ENCODE measurements at places on chromosomes 11 and 22.

DNA sequence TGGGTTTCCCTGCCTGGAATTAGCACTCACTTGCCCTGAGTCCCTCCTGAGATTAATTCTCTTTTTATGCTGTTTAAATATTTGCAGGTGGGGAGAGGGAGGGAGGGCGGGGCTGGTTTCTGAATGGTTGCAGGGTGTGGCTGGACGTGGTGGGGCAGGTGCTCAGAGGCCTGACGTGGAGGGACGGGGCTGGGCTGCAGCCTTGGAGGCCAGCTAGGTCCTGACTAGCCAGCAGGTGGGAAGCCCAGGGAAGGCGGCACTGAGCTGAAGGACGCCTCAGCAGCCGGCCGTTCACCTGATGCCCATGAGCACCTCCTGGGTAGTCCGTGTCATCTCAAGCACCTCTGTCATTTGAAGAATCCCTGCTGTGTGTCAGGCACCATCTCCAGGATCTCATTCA lies 21.3 kb downstream of the SGSM1 start:
- no peak for DNase-seq

DNA sequence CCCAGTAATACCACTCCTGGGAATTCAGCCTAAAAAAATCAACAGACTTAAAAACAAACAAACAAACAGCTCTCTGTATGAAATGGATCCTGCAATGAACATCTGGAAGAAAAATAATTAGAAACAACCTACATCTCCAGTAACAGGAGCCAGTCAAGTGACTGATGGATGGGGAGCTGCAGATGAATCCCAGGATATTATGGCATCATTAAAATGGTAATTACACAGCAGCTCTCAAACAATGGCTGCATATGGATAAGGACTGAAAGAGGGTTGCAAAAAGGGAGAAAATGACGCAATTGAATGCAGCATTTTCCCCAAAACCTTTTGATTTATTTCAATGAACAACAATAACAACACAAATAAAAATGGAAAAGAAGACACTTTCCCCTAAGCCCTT lies 4.1 kb downstream of the NPTXR start:
- no peak for DNase-seq

DNA sequence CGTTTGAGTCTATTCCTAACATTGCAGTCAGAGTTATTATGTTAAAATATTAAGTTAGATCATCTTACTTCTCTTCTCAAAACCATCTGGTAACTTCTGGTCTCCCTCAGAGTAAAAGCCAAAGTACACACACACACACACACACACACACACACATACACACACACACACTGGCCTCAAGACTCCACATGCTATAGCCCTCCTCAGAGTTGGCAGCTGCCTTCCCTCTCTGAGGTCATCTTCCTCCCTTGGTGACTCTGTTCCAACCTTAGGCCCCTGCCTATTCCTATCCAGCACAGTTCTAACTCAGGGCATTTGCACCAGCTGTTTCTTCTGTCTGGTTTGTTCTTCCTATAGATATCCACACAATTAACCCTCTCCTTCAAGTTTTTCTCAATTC lies 272.0 kb upstream of the SESN3 start:
- no peak for DNase-seq

DNA sequence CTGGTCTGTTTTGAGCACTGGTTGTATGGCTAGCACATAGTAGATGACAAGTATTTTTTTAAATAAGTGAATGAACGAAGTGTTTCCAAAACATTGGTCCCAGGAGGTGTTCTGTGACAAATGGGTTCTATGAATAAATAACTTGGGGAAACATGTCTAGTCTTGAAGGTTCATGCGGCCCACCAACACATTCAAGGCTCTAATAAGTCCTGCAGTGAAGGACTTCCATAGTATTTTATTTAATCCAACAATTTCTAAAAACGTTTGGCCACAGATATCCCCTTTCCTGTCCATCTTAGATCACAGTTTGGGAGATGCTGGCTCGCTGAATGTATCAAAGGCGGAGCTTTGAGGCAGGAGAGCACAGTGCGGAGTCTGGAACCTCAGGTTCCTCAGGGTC lies 22.5 kb downstream of the PARVG start:
- no peak for DNase-seq

DNA sequence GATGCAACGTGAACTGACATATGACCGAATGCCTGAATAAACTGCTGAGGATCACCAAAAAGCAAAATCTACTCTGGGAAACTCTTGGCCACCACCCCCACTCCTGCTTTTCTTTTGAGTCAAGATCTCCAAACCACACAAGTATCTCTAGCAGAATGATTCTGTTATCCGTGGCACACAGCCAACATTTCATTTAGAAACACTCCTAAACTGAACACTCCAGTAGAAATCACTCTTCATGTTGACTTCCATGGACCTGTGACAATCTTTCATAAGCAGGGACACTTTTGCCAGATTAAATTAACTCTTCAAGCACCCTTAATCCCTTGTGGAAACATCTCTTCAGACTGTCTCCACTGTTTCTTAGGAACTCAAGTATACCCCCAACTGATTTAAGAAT lies 44.4 kb downstream of the VSIG10L2 start:
- DNase-seq, result no peak

GRCh38 chr11:66564984-66565383 lies 3.4 kb downstream of the CTSF start:
- no peak for DNase-seq

DNA sequence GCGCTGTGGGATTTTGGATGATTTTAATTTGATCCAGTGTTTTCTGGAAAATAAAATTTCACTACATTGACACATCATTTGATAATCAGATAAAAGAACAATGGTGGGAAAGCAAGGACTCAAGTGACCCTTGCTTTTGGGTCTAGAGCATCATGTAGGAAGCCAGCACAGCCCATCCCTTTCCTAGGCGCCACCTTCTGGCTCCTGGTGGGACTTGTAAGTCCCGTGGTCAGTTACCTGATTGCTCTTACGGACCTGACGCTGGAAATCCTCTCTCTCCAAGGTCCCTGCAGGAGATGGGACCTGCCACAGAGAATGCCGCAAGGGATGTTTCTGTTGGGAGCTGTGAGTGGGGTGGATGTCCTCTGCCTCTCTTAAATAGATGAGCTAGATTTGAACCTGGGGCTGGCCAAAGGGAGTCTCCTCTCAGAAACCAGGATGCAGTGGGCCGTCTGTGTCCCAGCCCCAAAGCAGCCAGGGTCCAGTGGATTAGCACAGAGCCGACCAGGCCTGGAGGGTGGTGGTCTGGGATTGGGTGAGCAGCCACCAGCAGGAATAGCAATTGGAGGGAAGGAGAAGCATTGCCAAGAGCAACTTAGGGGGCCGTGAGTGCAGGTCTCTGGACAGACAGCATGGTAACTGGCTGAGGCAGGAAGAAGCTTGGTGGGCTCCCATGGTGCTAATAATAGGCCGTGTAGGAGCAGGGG lies 21.7 kb downstream of the TIMP3 start:
- no peak for DNase-seq

DNA sequence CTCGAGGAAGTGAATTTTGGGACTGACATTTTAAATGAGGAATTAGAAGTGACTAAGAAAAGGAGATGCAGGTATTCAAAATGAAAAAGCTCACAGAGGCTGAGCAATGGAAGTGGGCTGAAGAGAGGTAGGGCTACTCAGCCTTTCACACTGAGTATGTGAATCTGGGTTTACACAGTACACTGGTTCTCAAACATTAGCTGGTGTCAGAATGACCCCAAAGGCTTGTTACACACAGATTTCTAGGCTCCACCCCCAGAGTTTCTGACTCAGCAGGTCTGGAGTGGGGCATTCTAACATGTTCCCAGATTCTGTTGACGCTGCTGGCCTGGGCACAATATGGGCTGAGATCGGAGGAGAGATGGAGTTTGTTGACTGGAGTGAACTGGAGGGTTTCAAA lies 32.8 kb downstream of the CADM1 start:
- peak; percentile 6 for DNase-seq

- no peak for DNase-seq
These were observed 1.8 kb downstream of the GAS2 start for GRCh38 chr11:22668005-22668796.

DNA sequence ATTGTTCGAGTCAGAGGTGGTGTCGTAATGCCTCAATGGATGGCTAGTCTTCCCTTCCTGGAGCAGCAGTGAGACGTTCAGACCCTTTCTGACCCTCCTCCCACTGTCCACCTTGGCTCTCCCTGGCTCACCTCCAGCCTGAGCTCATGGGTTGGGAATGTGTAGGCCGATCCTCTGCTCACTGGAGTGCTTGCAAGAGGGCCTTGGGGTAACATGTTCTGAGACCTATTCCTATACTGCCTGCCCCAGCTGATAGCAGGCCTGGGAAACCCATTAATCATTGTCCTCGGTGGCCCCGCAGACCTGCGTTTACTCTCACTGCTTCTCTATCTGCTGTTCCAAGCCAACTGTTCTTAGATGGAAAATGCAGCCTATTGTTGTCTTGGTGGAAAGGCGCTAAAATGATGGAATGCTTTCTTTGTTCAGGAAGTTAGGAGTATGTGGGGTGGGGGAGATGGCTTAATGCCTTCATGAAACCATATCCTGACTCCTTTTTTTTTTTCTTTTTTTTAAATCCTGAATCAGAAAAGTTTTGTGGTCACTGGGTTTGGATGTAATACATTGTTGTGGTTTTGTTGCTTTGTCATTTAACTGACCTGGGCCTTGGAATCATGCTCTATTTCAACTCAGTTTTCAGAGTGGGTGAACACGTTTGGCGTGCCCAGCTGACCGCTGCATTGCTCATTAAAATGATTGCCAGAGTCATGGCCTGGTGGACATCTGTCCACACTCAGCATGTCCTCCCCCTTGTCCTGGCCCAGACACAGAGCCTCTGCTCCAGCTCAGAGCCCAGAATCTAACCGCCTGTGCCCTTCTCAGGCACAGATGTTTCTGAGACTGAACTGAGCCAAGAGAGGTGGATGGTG lies 72.5 kb downstream of the MICAL2 start:
- no peak for DNase-seq

- no peak for DNase-seq
These were observed 38.2 kb upstream of the PARVG start for GRCh38 chr22:44142421-44143104.

DNA sequence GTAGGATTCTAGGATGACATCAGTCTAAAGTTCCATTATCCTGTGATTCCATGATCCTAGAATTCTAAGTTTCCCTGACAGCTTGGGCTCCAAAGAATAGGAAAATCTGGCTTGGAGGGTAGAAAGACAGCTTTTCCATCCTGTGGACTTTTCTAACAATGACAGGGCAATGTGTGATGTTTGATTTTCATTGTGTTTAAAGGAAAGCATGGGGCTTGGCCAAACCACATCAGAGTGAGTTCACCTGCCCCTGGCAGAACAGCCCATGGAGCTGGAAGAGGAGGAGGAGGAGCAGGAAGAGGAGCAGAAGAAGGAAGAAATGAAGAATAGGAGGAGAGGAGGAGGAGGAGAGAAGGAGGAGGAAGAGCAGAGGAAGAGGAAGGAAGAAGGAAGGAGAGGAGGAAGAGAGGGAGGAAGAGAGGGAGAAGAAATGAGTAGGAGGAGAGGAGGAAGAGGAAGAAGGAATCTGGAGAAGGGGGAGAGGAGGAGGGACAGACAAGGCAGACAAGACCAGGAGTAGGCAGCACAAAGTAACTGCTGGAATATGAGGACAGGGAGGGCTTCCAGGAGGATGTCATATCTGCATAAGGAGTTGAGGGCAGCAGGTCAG lies 53.1 kb upstream of the WNT11 start:
- DNase-seq, result no peak

DNA sequence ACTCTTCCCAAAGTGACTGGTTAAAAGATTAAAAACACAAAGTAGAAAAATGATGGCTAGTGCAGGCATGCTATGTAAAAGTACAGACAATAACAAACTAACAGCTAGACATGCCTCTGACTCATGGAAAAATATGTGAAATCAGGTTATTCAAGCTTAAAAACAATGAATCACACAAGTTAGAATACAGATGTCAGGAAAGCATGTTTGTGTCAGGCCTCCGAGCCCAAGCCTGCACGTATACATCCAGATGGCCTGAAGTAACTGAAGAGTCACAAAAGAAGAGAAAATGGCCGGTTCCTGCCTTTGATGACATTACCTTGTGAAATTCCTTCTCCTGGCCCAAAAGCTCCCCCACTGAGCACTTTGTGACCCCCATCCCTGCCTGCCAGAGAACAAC lies 110.1 kb downstream of the NOX4 start:
- no peak for DNase-seq

DNA sequence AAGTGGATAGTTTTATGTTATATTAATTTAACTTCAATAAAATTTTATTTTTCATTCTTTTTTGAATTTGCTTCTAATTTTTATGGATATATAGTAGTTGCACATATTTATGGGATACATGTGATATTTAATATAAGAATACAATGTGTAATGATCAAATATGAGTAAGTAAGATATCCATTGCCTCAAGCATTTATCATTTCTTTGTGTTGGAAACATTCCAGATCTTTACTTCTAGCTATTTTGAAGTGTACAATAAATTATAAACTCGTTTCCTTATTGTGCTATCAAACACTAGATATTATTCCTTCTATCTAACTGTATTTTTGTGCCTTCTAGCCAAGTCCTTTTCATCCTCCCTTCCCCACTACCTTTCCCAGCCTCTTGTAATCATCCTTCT lies 17.0 kb downstream of the EXPH5 start:
- DNase-seq, result no peak

DNA sequence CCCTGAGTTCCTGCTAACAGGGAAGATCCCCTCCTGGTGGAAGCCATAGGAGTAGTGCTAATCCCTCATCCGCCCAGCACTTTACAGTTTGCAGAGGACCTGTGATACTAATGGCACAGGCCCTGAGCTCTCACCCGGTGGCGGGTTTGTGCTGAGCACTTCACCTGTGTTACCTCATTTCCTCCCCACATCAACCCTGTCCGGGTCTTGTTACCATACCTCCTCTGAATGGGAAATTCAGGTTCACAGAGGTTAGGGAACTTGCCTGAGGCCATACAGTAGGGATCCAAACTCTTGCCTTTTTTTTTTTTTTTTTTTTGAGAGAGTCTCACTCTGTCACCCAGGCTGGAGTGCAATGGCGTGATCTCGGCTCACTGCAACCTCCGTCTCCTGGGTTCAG lies 25.2 kb downstream of the CAPN1 start:
- DNase-seq, result no peak

- no peak for DNase-seq
These were observed 86.6 kb downstream of the DGCR2 start for GRCh38 chr22:19035474-19036228.

- DNase-seq, result no peak
These were observed 307.6 kb downstream of the CTTN start for GRCh38 chr11:70705930-70706329.

- DNase-seq, result no peak
These were observed 611.8 kb downstream of the BRD1 start for GRCh38 chr22:49215840-49216239.

DNA sequence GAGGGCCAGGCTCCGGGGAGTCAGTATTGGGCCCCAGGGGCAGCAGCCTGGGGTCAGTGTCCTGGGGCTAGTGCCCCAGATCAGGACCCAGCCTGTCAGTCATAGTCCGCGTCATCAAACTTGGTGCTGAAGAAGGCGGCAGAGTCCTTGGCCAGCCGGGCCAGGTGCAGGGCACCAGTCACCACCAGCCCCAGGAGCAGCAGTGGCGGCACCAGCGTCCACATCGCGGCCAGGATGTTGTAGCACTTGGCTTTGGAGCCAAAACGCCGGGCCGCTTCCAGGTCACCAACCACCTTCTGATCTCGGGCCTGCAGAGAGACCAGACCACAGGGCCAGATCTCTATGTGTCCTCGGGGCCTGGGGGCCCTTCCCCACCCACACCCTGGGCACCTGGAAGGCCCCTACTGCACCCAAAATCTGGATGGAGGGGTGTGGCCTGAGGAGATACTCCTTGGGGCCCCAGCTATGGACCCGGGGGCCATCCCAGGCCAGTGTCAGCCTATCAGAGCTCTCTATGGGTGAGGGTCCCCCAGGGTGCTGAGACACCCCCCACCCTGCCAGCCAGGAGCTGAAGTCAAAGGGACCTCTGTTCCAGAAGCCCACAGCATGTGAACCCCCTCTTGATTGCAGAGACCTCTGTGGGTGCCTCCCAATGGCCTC lies 790 bp downstream of the IFITM5 start:
- no peak for DNase-seq
